Nasal cavity respiratory epithelium epithelial cell of viscerocranial mucosa (primary cell): ENCODE measurements at places on chromosomes 4 and X. TPM values are rescaled to one million over a fixed set of nuclear protein-coding genes. Genes with fewer than 3 reads are reported as not detected.

The BTK gene
- total RNA-seq, result not detected in 2 replicates

The AFF2 gene
- 0.14 TPM in 1 of 2 replicates, not detected in the other for total RNA-seq

The CPZ gene
- total RNA-seq, result 0.21 TPM in 1 of 2 replicates, not detected in the other

The MFAP3L gene
- 8.0 and 8.2 TPM in 2 replicates for total RNA-seq

The TMPRSS11A gene
- under 0.01 and 0.50 TPM in 2 replicates for total RNA-seq

The NEUROG2 gene
- total RNA-seq, result not detected in 2 replicates

The SATL1 gene
- under 0.01 TPM in 1 of 2 replicates, not detected in the other for total RNA-seq

The STBD1 gene
- total RNA-seq, result 8.9 and 14.0 TPM in 2 replicates

The HSD17B13 gene
- 0.07 TPM in 1 of 2 replicates, not detected in the other for total RNA-seq

The TRIM60 gene
- total RNA-seq, result not detected in 2 replicates

The MID2 gene
- 24.9 and 31.2 TPM in 2 replicates for total RNA-seq

The RPA4 gene
- total RNA-seq, result 0.34 and 1.4 TPM in 2 replicates

The NALF2 gene
- 1.9 and 2.4 TPM in 2 replicates for total RNA-seq

The KLB gene
- under 0.01 TPM in 2 replicates for total RNA-seq

The CT45A2 gene
- total RNA-seq, result not detected in 2 replicates

The P2RY4 gene
- 0.07 TPM in 1 of 2 replicates, not detected in the other for total RNA-seq

The MAOA gene
- total RNA-seq, result 68.0 and 140 TPM in 2 replicates

The UGT2A1 gene
- not detected in 2 replicates for total RNA-seq

The DCLK2 gene
- under 0.01 TPM in 1 of 2 replicates, not detected in the other for total RNA-seq

The GPR34 gene
- not detected in 2 replicates for total RNA-seq
